ENCODE measurements at places on chromosomes 6 and 20.

DNA sequence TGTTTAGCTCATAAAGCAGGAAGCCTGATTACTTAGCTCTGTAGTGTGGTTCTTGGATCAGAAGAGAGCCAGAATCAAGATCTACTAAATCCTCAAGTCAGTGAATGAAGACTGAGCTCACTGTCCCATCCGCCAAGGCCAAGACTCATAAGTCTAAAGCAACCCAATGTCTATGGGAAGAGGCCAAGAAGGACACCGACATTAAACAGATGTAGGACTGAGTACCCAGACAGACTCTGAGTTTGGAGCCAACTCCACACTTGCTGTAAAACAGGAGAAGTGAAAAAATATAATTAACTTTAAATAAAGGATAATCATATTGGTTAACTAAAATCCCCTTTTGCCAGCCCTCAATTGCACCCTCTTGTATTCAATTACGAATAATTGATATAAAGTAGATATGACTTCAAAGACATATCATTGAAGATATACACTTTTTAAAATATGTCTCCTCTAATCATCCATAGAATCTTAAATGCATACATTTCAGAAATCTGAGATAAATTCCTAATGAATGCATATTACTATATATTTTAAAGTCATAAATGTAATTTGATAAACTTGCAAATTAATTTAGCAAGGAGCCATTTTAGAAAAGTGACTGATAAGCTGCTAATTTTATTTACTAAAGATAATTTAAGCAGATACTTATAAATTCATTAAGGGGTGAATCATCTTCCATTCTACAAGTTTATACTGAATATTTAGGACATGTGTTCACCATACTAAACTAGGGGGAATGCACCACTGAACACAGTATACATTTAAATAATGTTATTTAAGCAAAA lies 617.0 kb upstream of the ARID1B start:
- no peak for DNase-seq

- no peak for DNase-seq
These were observed 11.4 kb upstream of the MMS22L start for GRCh38 chr6:97294451-97294850.

GRCh38 chr6:11413117-11413687 lies 124.3 kb upstream of the TMEM170B start:
- DNase-seq, result no peak

DNA sequence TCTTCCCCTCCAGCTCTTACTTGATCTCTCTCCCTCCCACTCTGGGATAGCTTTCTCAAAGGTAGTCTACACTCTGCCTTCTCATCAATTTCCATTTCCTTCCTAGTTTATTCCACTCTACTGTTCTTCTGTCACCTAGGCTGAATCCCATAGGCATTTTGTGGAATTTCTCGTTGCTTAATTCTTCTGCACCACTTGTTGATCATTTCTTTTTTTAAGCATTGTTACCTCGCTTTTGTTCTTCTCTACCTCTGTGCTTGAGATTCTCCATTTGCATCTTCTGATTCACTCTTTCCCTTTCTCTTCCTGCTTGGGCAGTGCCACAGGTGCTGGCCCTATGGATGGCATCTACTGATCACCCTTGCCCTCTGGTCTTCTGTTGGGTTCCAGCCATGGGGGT lies 567.2 kb downstream of the CDH26 start:
- no peak for DNase-seq

- DNase-seq, result no peak
These were observed 65.8 kb upstream of the LY86 start for GRCh38 chr6:6522709-6523108.

DNA sequence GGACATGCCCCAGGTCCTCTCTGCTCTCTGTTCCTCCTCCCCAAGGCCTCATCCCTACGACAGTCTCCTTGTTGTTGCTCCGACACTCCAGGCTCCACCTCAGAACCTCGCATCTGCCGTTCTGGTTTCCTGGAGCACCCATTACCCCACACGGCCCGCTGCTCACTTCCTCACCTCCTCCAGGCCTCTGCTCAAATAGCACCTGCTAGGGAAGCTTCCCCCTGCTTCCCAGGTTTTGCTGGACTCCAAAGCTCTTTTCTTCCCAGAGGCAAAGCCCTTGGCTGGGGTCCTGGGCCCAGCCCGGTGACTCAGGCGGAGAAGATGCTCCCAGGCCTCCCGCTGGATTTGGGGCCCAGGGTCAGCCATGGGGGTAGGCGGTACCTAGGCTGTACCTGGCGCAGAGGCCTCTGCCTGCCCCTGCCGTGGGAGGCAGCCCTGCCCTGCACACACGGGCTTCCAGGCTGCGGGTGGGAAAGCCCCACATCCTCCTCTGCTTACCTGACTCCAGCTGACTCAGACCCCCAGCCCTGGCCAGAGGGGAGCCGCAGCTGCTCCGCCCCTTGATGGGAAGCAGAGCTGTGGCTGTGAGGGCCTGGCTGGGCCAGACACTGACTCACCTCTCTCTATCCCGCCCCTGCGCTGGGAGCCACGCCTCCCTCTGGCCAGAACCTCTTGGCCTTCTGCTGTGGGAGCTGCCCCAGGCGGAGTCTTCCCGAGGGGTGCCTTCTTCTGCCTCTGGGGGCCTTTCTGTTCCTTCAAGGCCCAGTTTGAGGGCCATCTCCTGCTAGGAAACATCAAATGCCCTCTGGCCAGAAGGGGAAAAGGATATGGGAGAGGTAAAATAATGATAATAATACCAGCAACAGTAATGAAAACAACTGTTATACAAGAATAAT lies 130.5 kb downstream of the CEBPB start:
- peak; percentile 22 for DNase-seq

DNA sequence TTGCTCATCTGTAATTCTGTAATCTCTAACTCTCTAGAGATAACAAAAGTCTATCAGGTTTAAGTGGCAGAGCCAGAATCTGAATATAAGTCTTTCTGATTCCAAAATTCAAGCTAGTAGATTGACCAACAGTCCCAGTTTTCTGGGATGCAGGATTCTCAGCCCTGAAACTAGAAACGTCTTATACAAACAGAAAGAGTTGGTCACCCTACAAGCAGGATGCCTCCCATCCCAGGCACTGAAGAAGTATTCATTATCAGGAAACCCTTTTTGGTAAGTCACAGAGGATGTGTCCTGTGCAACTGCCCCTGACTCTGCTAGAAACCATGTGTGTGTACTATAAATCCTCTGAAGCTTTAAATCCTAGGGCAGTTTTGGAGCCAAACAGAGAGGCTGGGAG lies 135.0 kb downstream of the CARMIL1 start:
- DNase-seq, result no peak

DNA sequence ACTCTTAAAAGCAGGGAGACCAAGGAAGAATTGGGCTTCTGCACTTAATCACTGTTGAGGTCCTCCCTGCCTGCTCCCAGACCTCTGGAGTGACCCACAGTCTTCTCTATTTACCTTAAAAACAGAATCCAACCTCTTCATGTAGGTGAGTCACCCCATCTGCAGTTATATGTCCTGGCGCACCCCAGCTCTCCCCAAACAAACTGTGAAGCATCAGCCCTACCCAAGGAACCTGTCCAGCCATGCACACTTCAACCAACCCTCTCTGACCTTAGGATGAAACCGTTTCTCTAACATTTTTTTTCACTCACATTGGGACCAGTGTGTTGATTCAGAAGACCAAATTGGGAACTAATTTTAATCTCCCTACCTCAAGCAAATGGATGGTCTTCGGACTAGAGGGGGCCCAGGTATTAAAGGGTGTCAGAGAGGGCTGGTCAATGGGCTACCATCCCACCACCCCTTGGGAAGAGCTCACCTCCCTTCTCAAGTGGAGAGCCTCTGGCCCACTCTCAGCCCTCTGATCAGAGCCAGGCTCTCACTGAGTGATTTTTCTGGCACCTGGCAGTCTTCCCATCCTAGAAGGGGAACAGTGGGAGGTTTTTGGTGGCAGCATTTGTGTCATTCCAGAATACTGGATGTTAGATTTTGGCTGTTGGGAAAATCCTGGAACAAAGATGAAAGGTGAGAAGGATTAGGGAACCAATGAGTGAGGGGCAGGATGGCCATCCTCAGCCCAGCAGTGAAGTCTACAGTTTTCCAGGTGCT lies 203.6 kb downstream of the LRFN2 start:
- DNase-seq, result no peak

DNA sequence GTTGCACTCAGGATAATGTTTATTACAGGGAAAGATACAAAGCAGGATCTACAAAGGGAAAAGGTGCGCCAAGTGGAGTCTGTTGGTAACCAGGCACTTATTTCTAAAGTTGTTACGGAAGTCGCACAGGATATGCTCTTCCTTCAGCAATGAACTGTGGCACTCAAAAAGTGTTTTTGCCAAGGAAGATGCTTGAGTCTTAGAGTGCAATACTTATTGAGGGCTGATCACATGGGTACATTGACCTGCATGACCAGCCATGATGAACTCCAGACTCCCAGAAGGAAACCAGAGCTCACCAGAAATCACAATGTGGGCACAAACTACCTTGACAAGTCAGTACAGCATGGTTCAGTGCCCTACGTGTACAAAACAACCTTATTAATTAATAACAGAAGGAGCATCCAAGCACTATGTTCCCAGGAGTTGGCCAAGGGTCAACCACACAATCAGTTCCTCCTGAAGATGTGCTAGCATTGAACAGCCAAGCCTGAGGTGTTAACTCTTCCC lies 270.7 kb upstream of the TFAP2D start:
- no peak for DNase-seq

DNA sequence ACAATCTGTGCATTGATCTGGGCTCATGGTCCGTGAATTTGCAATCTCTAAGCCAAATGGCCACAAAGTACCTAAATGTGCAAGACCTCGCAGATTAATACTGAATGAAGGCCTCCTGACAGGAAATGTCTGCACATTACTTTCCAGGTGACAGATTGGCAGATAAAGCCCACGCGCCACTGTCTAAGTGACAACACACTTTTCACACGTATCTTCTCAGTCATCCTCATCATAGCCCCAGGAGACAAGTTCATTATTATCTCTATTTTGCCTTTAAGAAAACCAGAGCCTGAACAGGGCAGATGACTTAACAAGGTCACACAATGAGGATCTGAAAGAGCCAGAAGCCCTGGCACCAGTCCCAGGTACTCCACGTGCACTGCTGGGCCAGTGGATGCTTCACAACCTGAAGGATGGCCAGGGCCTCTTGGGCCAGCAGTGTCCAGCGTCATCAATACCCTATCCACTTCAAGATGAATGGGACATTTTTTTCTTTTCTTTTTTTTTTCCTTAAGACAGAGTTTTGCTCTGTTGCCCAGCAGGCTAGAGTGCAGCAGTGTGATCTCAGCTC lies 266.3 kb downstream of the PTPRT start:
- DNase-seq, result no peak

DNA sequence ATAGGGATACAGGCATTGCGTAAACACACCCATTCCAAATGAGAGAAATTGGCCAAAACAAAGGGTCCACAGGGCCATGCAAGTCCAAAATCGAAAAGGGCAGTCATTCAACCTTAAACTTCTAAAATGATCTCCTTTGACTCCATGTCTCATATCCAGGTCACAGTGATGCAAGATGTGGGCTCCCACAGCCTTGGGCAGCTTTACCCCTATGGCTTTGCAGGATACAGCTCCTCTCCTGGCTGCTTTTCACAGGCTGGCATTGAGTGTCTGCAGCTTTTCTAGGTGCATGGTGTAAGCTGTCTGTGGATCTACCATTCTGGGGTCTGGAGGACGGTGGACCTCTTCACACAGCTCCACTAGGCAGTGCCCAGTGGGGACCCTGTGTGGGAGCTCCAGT lies 744.5 kb downstream of the QKI start:
- DNase-seq, result no peak

DNA sequence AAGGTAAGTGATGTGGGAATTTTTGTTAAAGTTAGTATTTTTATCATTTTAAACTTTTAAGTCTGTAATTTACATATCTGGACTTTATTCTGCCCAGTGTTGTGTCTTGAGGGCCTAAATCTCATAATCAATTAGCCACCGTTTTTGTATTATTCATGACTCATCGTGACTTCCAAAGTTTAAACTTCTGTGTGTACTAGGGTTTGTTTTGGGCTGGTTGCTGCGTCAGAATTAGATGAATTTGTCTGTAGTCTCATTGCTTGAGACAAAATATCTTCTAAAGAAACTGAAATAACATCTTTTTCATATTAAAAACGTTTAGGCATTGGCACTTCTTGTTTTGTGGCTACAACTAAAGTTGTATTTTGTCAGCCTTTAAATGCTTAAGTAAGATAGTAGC lies 41.3 kb downstream of the CDYL start:
- no peak for DNase-seq

Measured in activated naive CD4-positive, alpha-beta T cell treated with Interleukin-2 at 50 U/mL for 16 hours (primary cell).